ENCODE measurements at places on chromosomes 4 and X.

- no peak for DNase-seq
Measured at GRCh38 chr4:5340991-5341451, 289.7 kb downstream of the STK32B start.

DNA sequence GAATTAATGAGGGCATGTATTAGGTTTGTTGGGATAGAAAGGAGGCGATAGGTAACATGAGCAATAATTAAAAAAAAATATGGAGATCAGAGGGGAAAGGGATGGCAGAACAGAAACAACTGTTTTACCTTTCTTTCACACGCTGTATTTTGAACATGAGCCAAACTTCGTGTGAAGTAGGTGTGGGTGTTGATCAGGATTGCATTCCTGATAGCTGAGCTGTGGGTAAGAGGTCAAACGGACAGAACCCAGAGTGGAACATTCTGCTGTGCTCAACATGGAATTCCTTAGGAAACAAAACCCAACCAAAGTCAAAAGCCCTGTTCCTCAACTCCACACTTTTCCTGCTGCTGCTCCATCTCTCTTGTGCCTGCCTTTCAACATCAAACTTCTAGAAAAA, 162.5 kb upstream of the CASK start:
- DNase-seq: no peak

- DNase-seq: no peak
Measured at GRCh38 chr4:23884261-23884660, 5.6 kb downstream of the PPARGC1A start.

DNA sequence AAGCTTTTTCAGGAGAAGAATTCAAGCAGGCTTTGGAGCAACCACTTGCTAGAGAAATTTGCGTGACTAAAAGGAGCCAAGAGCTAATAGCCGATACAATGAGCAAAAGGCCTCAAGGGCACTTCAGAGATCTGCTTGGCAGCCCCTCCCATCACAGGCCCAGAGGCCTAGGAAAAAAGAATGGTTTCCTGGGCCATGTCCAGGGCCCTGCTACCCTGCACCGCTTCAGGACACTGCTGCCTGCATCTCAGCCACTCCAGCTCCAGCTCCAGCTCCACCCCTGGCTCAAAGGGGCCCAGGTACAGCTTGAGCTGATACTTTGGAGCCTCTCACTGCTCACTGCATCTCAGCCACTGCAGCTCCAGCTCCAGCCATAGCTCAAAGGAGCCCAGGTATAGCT, 98.9 kb downstream of the FAM13A start:
- DNase-seq: no peak

DNA sequence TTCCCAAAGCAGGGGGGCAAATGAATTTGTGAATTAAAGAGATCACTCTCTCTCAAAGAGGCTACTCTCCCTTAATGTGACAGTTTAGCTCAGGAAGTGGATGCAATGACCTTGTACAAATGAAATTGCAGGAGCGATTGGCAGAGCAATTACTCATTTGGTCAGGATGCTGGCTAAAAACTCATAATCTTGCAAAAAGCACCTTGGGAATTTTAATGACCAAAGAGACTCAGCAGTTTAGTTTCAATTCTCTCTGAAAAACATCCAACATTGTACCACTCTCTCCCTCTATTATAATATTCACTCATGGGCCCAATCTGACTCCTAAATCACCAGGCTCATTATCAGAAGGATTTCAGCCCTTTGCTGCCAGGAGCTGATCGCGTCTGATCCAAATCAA, 26.1 kb downstream of the PDGFC start:
- no peak for DNase-seq

DNA sequence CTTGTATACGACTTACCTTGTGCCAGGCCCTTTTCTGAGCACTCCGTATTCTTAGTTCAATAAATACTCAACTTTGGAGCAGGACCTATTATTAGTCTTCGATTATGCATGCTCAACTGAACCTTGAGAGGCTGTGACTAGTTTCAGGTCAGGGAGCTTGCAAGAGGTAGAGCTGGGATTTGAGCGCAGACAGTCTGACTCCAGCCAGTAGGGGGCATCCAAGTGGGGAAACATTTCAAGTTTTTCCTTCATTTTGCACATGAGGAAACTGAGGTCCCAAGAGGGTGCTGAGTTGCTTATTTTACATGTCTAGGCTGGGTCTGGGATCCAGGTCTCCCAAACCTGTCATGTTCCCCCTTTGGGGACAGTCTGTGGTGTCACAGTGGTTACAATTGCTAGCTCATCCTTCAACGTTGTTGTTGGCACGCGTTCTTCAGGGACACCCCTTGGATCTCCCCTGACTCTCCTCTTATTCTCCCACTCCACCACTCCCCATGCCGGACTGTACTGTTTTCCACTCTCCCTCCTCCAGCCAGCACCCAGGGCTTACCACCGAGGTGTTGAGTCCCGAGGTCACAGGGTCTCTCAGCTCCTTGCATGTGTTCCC, 6.7 kb upstream of the PRICKLE3 start:
- DNase-seq: no peak

GRCh38 chr4:1011022-1011665, at the start of gene FGFRL1:
Gene FGFRL1, plus strand, starts transcription at chr4:1011626. Its CDS starts 860 bp downstream, at chr4:1012486.
- DNase-seq: no peak

- DNase-seq: no peak
Measured at GRCh38 chr4:178314287-178314686, 872.0 kb upstream of the AGA start.

- no peak for DNase-seq
Measured at GRCh38 chr4:17288151-17288550, 223.7 kb downstream of the QDPR start.

Measured in HS-5 (cell line).